Amniotic stem cell (primary cell): ENCODE measurements at places on chromosomes 11 and 22.

DNA sequence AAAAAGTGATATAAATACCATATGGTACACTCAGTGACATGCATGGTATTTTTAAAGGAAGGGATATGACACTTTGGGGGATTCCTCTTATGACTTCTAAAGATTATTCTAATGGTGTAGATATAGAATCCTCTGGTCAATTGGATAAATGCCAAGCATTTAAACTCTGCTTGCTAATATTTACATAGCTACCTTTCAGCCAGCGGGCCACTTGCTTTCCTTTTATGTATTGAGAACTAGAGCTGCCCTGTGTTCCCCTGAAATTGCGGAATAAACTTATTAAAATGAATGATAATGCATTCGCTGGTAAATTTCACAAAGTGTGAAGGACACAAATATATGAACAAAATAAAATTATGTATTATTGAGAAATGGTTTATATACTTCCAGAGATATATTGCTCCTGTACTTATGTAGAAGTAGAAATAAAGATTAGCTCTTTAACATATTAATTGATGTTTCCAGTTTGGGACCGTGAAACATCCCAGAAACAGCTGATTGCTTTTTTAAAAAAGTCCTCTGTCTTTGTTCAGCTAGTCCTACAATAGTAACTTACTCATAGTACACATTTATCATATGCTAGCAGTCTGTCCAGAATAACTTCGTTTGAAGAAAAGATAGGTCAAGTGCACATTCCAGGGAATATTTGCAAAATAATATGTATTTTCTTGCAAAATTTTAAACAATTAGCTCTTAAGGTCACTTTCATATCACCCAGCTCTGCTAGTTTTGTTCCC lies 40.1 kb upstream of the CARD18 start:
- no peak for DNase-seq

GRCh38 chr11:1220941-1221721 lies 1.7 kb upstream of the MUC5B start:
- DNase-seq = no peak

- DNase-seq = peak; percentile 89
Observed at GRCh38 chr11:128497061-128497775, 90.1 kb downstream of the ETS1 start.

DNA sequence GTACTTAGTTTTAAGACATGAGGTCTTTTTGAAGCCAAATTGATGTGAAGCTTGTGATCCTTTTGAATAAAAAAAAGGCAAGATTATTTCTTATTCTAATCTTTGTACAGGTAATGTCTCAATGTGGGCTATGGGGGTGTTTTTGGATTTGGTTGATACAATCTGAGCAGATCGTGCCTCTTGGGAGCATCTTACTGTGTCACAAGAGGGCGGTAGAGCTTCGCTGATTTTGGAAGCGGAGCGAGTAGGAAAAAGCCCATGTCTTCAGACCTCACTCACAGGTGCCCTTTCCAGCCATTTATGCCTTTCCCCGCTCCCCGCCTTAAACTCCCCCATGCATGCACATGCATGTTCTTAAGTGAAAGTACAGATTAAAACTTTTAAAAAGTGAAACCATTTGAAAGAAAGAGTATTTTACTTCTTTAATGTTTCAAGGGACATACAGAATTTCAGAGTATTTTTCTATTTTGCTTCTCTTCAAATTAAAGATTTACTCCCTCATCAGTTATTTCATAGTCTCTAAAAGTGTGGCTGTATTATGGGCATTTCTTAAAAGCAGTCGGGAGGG lies 18.8 kb downstream of the DDX25 start:
- peak; percentile 12 for DNase-seq

DNA sequence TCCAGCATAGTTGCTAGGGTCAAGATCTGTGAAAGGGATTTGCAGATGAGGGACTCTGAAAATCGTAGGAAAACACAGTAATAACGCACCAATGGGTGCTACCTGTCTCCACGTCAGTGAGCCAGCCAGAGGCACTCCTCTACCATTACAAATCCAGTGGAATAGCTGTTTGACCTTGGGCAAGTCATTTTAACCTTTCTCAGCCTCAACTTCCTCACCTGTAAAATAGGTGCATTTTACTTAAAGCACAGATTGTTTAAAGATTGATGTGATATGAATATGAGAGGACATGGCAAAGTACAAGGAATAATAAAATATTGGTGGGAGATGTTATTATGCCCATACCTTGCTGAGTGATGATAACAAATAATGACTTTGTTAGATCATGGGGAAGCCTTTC lies 148.1 kb upstream of the TTC12 start:
- DNase-seq = no peak

DNA sequence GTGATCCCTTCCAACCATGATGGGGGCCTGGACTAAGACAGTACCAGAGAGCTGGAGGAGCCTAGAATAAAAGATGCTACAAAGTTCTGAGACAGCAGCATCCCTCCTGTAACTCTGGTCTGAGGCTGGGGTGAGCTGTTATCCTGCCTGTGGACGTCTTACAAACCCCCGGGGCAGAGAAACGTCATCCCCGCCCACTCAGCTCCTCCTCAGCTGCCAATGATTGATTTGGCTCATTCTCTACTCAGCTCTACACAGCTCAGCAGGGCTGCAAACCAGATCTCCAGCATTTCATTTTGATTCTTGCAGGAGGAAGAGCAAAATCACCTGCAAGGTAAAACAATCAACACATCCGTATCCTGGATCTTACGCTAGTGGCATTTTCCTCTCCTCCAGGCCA lies 55.5 kb downstream of the CSNK2A3 start:
- no peak for DNase-seq

DNA sequence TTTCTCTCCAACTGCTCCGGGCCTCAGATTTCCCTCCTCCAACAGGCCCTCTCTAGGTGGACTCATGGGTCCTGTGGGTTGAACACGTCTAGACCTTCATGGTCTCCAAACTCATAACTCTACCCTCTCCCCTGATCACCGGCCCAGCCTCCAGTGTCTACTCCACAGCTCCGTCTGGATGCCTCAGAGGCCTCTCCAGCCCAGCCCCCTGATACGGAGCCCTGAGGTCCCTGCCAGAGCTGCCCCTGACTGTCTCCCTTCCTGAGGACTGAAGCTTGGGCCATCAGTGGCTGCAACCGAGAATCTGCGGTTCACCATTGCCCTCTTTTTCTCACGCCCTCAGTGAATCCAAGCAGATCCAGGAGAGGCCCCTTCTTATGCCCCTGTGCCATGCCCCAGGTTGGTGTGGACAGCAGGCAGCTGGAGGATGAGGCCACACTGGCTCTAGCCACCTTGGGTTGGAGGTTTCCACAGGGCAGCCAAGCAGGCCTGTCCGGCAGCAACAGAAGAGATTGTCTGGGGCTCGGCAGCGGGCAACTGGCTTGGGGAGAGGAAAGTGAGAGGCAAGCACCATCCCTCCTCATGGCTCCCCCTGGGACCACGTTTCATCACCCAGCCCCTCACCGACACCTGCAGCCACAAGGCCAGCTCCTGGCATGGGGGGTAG lies 104.6 kb upstream of the FGF3 start:
- DNase-seq = no peak

GRCh38 chr22:17234144-17234623 lies 14.9 kb upstream of the ADA2 start:
- no peak for DNase-seq

DNA sequence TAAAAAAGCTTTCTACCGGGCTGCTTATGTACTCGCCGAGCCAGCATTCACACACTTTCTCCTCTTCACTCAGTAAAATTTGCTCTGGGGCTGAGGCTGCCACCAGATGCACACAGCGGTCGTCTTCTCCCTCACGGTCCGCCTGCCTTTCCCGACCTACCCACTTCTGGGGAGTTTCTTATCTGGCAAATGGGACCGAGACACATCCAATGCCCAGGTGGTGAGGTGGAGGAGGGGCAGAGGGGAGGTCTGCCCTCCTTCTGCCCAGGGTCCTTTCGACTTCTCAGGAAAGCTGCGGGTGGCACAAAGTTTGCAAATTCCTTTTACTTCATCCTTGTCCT lies 43.9 kb downstream of the GRIK4 start:
- DNase-seq = no peak

GRCh38 chr11:84558085-84558905 lies 1068.8 kb downstream of the DLG2 start:
- no peak for DNase-seq

DNA sequence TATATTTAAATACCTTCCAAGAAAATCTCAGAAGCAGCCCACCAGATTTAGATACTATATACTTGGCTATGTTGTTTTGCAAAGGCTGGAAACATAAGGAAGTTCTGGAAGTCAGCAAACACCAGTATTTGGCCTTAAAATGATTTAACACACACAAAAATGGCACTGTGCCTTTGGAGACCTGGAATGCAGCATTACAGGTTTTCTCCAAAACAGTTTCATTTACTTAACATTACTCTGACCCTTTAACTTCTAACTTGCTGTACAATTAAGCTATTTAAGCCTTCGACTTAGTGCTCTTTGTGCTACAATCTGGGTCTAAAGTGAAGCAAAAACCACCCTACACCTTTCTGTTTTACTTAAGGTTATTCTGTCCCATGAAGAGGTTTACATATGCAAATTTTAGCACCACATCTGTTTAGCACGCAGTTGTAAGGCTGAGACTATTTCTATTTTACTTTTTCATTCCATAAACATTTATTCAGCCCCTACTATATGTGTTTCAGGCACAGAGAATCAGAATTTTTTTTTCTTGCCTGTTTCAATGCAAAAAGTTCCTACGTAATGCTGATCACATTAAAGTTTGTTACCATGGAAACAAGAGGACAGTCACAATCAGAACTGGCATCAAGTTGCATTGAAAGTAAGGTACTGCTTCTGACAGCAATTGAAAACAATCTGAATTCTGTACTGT lies 70.3 kb downstream of the MAML2 start:
- no peak for DNase-seq

DNA sequence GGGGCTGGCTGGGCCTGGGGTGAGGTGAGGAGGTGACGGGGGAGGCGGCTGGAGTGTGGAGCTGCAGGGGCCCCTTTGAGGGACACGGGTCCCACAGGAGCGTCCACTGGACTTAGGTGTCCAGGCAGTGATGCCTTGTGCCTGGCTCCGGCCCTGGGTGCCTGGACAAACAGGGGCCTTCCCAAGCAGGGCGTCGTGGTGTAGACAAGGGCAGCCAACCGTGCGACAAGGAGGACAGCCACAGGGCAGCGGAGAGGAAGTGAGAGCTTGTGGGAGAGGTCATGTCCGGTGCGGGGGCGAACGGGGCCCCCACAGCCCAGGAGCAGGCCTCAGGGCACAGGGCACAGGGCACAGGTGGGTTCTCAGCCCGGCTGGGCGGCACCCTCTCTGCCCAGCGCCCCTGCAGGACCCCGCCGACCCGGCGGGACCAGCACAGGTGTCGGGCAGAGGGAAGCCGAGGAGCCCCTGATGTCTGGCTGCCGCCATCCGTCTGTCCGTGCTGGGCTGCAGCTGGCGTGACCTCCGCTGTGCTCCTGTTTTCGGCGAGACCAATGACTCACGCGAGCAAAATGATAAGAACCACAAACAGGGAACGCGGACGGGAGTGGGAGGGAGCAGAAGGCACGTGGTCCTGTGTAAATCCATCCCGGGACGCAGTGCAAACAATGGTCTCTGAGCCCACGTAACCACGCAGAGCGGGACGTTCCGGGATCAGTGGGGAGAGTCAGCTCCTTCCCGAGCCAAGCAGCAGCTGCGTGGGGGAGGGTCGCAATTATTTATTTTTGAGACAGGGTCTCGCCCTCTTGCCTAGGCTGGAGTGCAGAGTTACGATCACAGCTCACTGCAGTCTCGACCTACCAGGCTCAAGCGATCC lies 49.1 kb upstream of the A4GALT start:
- DNase-seq = no peak

DNA sequence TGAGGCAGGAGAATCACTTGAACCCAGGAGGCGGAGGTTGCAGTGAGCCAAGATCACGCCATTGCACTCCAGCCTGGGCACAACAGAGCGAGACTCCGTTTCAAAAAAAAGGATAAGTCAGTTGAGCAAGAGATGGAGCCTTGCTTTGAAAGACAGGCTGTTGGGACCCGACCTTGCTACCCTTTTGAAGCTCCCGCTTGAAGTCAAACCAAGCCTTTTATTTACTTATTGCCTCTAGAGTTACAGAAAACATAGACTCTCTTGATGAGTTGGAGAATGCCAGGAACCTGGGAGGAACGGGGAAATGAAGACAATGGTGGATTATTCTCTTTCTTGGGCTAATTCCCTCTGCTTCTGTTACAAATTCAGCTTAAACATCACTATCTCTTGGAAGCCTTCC lies 4.9 kb downstream of the SYN3 start:
- no peak for DNase-seq

DNA sequence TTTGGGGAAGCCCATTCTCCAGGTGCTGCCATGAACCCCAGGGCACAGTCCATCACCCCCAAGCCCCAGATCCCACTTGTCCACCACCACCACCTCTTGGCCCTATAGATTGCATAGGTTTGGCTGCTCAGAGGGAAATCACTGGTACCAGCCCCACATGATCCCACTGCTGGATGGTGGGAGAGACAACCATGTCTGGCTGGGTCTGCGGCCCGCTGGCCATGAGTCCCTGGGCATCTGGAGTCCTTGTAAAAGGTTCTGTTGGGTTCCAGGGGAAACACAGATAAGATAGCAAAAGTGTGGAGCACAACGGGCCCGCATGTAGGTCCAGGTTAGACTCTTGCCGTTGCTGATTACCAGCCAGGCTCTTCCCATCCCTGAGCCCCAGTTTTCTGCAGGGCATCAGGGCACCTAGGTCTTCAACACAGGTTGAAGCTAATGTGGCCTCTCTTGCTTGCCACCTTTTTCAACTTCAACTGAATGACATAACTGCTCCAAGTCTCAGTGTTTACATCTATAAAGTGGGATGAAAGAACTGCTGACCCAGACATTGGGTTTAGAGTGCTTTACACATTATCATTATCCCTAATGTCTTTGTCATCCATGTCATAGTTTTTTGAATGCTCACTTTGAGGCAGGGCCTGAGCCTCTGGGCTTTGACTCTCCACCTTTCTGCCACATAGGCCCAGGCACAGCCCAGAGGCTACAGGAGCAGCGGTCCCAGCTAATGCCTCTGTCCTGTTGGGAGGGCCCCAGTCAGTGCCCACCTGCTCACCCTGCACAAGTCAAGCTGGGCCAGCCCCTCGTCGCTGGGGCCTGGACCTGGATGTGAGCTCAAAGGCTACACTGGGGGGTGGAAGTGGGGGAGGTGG lies 1.0 kb upstream of the TANGO2 start:
- DNase-seq = no peak

DNA sequence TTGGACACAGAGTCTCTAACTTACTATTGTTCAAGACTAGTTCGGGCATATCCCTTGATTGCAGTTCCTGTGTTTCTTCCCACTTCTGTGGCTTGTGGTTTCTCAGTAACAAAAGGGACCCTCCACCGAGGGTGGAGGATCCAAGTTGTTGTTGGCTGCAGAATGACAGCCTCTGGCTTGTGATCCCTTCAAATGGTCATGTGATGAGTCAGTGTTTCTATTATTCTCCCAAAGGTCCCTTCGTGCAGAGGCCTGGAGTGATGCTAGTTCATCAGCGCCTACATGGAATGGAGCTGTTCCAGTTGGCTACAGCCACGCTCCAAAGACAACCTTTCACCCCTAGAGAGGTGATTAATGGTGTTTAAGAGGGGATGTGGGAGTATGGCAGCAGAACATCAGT lies 2.6 kb upstream of the VWCE start:
- DNase-seq = peak; percentile 56

- DNase-seq = no peak
Observed at GRCh38 chr11:64848826-64849597, 4.6 kb upstream of the CDC42BPG start.

- no peak for DNase-seq
Observed at GRCh38 chr22:17955590-17956379, 68.6 kb downstream of the MICAL3 start.

- peak; percentile 84 for DNase-seq
Observed at GRCh38 chr11:12066056-12066798, 44.2 kb upstream of the MICAL2 start.

- DNase-seq = no peak
Observed at GRCh38 chr11:20933086-20933485, 263.7 kb downstream of the NELL1 start.

GRCh38 chr11:46890665-46891064 lies 27.7 kb downstream of the LRP4 start:
- DNase-seq = no peak
